ENCODE measurements at places on chromosomes 11 and 22.

- DNase-seq, result no peak
Observed at GRCh38 chr11:63873311-63873710, 34.4 kb downstream of the MARK2 start.

DNA sequence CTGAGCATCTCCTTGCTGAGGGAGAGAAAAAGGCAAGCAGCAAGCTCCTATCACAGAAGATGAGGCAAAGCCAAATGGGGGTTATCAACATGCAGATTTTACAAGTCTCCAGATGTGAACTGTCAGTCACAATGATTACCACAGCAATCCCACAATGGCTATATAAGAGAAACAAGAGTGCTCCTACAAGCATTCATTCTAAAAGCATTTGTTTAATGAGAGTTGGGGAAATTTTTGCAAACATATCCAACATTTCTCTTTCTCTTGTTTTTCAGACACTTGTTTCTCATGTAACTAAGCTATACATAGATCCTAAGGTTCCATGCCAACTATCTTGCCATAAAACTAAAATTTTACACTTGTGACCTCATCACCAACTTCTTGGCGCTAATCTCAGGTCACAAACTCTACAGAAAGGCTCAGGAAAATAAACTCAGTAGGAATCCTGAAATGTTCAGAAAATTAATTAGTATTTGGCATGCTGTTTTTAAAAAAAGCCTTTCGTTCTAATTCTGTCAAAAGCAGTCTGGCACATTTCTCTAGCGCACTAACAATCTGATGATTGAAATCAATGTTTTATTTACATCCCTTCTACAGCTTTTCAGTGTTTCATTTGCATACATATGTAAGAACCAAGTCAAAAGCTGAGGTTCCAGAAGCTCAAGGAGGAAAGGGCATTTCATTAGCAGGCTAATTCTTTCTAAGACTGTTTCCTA is 199.5 kb downstream of the TTC28 start:
- DNase-seq, result no peak

DNA sequence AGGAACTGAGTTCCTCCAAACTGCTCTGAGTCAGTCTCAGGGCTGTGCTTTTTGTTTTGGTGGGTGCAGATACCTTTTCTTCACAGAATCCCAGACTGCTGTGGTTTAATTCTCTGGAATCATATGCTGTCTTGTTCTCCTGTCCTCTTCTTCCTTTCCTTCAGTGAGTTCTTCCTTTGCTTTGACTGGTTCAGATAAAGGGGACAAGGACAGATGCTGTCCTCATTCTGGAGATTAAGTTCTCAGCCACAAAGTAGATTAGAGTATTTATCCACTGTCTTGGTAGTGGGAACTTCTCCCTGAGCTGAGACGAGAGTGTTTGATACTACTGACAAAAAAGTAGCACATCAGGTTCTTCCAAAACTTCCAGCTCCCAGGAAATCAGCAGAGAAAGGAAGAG is 13.3 kb downstream of the ZDHHC5 start:
- no peak for DNase-seq

GRCh38 chr11:83566950-83567349 is 280.8 kb upstream of the CCDC90B start:
- DNase-seq, result no peak

GRCh38 chr11:34274712-34275398 is 83.0 kb downstream of the ABTB2 start:
- DNase-seq, result no peak

Measured in NCI-H2107 (cell line).